ENCODE measurements at places on chromosomes 6 and 20.

DNA sequence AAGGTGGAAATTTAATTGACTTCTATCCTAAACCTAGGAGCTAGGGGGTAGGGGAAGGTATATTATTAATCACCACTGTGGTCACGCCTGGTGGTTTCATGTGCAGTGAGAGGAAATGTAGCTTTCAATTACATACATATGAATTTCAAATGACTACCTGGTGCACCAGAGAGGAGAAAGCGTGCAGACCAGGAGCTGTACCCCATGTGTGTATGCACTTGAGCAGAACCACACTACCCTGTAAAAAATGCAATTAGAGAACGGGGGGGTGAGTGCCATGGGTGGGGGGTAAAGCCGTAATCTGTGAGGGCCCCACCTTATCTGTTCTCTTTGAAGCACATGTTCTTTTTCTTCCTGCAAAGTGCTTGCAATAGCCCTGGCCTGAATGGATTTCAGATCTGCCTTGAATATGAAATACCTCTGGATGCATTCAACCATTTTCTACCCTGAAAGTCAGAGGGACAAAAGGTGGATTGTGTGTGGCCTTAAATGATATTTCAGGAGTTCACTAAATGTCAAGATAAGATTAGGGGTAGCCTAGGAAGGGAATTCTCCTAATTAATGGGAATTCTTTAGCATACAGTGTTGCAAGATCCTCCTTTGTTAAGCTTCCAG is 30.9 kb upstream of the EDN3 start:
- DNase-seq, result peak; percentile 25

DNA sequence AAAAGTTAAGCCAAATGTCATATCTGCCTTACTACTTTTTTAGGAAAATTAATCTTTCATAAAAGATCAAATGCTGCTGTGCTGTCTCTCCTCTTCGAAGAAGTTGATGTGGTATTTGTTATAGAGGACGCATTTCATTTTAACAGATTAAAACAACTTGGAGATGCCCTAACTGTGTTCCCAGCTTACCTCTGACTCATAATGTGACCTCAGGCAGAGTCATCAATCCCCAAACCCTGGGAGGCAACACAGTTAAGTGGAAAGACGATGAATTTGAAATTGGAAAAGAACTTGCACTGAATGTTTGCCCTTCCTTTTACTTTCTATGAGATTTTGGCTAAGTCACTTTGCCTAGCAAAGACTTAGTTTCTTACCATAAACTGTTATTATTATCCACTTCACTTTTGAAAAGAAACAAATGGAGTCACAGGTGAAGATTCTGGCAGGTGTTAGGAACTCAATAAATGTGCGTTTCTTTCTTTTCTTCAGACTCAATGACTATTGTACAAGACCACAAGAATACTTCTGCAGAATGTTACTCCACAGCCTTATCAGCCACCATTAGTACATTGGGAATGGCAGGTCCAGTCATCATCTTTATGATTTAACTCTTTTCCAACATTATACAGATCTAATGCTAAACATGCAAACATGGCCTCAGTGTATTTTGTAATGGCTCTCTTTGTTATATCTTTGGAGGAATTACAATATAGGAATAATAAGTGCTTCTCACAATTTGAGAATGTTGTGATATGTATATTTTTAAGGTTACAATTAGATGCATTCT is 102.6 kb downstream of the COL21A1 start:
- no peak for DNase-seq

DNA sequence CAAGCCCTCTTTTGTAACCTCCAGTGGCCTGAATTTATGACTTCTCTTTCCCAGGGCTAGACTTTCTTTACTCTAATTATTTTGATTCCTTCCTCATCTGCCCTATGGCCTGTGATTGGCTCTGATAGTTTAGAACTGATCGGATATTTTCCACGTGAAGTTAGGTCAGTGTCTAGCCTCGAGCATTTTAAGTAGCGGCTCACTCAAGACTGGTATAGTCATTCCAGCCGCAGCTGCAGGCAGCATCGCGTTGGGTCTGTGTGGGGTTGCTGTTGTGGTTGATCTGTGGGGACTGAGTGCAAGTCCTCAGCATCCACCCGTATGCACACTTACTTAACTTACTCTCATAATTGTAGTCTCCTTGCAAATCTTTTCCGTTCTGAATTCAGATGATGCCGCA is 105.7 kb downstream of the SMOC2 start:
- no peak for DNase-seq

DNA sequence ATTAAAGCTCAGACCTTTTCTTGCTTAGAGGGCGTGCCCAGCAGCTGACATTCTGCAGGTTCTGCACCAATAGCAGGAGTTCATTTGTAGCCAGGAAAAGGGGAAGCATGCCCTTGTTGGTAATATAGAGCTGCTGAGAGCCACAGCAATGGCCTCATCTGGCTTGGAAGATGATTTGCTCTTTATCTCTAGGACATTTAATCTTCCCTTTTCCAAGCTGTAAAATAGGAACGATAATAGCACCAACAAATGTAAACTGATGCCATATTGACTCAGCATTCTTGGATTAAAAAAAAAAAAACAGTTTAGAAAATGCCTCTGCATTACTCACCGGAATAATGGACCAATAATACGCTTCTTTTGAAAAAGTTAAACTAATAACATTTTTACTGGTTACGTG is 93.4 kb upstream of the SLC2A12 start:
- DNase-seq, result no peak

GRCh38 chr6:156348849-156349248 is 428.3 kb upstream of the ARID1B start:
- DNase-seq, result no peak

DNA sequence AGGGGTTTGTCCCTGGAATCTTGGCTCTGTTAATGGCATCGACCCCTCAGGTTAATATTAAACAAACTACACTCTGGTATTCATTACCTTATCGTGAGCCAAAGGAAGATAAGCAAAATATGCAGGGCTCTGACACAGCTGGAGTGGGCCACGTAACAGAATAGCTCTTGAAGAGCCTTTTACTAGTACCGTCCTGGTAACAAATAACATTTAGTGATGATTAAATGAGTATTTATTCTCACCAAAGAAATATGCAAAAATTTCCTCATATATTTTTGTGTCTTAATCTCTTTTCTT is 20.1 kb upstream of the UTRN start:
- no peak for DNase-seq

- DNase-seq, result peak; percentile 53
Observed at GRCh38 chr20:3563548-3564177, 92.8 kb downstream of the ATRN start.

GRCh38 chr20:38108986-38109541 is 56.0 kb downstream of the TGM2 start:
- DNase-seq, result peak; percentile 58

- no peak for DNase-seq
Observed at GRCh38 chr6:139378226-139378625, 3.8 kb upstream of the CITED2 start.

- no peak for DNase-seq
Observed at GRCh38 chr6:2777249-2777648, 12.1 kb downstream of the WRNIP1 start.

DNA sequence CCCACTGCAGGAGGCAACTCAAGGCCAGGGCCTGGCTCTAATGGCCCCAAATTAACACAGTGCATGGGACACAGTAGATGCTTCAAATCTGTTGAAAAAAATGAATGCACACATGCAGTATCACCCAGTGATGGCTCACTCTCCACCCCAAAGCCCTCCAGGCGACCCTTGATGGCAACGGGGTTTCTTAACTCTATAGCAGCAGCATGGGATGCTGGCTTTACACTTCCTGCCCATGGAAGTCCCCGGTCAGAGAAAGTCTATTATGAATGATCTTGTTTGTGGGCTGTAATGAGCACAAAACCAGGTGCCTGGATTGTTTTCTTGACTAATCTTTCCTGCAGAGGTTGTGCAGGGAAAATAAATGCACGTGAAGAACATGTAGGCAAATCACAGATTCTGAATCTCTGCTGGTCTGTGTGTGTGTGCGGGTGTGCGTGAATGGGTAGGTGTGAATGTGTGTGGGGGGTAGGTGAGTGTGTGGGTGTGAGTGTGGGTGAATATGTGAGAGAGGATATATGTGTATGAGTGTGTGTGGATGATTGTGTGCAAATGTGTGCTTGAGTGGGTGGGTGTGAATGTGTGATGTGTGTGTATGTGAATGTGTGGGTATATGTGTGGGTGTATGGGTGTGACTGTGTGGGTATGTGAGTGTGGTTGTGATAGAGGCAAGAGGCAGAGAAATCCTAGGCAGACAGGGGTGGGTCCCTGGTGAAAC is 60.1 kb upstream of the MLN start:
- DNase-seq, result no peak

All from SK-N-SH (cell line).